ENCODE measurements at places on chromosomes 11 and 22.

- DNase-seq: no peak
Observed at GRCh38 chr11:34276352-34276864, 81.4 kb downstream of the ABTB2 start.

GRCh38 chr11:44443836-44444769 is 121.4 kb upstream of the CD82 start:
- no peak for DNase-seq

- no peak for DNase-seq
Observed at GRCh38 chr22:19420321-19420720, 11.2 kb downstream of the HIRA start.

GRCh38 chr11:63877658-63878241 is 38.8 kb downstream of the MARK2 start:
- no peak for DNase-seq

GRCh38 chr11:111331711-111332479 is 33.5 kb downstream of the POU2AF3 start:
- no peak for DNase-seq

DNA sequence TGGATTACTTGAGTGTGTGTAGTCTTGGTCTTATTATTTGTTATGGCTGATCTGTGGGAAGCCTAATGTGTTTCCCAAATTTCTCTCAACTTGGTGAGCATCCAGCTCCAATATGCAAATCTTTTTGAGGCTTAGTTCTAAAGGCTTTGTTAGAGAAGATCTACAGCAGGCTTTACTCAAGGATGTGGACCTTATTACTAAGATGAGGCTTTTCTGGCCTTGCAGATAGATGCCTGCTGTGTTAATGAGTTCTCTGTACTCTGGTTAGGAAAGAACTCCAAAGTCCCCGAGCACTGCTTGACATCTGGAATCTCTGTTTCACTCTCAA is 24.1 kb downstream of the MYEOV start:
- no peak for DNase-seq

GRCh38 chr11:60349990-60350389 is 22.9 kb downstream of the MS4A6E start:
- DNase-seq: no peak

DNA sequence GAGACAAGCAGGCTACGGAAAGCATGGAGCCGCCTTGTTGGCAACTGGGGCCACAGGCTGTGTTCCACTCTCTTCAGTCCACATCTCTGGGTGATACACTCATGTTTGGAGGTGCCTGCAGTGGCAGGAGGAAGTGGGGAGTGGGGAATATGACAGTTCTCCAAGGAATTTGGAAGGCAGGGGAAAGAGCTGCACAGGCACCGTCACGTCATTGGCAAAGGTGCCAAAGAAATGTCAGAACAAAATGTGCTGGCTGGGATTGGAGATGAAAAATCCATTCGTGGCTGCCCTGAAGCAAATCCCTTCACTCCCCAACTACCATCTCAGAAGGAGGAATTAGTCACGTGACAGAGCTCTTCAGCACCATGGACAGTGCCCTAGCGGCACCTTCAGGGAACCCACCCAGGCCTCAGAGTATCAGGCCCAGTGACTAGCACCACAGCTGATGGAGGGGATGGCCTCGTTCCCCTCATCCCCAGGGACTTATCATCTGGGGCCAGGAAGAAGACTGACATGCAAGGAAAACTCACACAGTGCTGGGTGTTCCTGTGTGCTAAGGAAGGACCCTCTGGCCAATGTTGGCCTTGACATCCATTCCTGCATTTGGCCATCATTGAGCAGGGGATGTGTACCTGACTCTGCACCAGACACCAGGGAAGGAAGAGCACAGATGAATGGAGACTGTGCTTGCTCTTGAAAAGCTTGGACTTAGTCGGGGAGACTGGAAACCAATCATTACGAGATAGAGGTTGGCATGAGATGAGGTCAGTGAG is 48.5 kb upstream of the PRDM11 start:
- DNase-seq: no peak

DNA sequence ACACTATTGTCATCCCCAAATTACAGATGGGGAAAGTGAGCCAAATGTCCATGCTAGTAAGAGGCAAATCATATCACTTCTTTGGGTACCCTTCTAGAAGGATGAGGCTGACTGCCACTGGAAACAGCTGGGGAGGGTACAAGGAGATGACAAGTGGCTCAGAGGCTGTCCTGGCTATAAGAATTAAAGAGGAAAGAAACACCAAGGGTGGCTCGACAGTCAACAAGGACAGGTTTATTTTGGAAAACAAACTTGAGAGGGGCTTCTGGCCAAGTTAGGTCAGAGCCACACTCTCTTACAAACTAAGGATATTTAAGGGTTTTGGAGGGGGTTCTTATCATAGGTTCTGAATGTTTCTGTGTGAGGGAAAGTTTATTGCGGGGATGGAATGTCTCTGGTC is 2.1 kb upstream of the MIF start:
- DNase-seq: no peak

DNA sequence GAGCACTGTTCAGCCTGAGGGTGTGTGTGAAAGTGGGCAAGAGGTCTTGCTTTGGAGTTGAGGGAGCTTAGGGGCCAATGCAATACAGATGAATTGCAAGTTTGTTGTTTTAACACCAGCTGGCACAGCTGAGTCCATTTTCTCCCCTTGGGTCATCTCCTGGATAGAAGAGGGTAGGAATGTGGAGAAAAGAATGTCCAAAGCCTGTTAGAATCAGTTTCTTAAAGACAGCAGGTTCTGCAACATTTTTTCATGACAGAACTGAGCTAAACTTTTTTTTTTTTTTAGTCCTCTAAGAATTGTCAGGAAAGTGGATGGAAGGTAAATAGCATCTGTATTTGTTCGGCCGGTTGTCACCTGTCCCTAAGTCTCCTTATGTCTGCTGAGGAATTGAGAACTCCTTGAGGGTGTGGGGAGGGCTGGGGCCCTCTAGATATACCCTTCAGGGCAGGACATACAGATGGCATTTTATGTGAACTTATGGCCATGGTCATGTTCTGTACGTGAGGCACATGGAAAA is 211.1 kb upstream of the CADM1 start:
- no peak for DNase-seq

- no peak for DNase-seq
Observed at GRCh38 chr11:125228993-125229392, 64.4 kb downstream of the PKNOX2 start.

- no peak for DNase-seq
Observed at GRCh38 chr11:1300569-1301187, 8.8 kb downstream of the TOLLIP start.

- no peak for DNase-seq
Observed at GRCh38 chr11:17721242-17721999, 2.0 kb downstream of the MYOD1 start.

- DNase-seq: no peak
Observed at GRCh38 chr11:47550288-47551047, 2.5 kb downstream of the CELF1 start.

DNA sequence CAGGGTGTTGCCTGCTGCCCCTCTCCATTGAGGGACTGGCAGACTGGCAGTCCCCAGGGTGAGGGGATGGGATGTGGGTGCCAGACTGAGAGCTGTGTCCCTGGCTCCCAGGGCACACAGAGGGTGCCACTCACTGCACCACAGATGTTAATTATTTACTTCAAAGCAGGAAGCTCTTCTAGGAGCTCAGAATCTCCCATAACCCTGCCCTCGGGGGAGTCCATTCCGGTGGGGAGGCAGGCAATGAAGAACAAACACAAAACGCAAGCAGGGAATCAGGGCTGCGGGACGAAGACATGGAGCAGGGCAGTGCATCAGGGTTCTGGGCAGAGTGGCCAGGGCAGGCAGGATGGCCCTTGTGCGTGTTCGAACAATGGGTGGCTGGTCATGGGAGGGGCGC is 24.4 kb upstream of the FLRT1 start:
- DNase-seq: no peak

GRCh38 chr22:26658671-26659478 is 1.5 kb downstream of the MIAT start:
- peak; percentile 85 for DNase-seq

- no peak for DNase-seq
Observed at GRCh38 chr11:64324692-64325469, 7.0 kb downstream of the PRDX5 start.

DNA sequence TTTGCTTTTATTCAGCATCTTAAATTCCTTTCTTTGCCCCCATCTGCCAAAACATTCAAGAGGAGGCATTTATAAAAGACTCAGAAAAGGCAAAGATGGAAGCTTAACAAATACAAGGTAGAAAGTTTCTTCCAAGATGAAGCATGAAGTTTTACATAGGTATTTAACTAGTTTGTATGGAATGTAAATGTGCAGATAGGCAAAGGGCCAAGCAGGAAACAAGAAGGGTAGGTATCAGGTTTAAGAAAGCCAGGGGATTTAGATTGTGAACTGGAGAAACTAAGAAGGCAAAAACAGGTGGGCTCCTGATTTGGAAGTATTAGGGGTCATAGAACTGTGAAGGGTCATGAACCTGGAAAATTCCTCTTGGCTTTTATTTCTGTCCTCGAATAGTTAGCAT is 62.6 kb downstream of the PPP2R1B start:
- DNase-seq: no peak

- DNase-seq: no peak
Observed at GRCh38 chr11:106391771-106392420, 314.4 kb downstream of the AASDHPPT start.

GRCh38 chr11:73866586-73866996 is 10.1 kb downstream of the COA4 start:
- DNase-seq: peak; percentile 81

GRCh38 chr11:26878959-26879581 is 114.8 kb upstream of the FIBIN start:
- no peak for DNase-seq

DNA sequence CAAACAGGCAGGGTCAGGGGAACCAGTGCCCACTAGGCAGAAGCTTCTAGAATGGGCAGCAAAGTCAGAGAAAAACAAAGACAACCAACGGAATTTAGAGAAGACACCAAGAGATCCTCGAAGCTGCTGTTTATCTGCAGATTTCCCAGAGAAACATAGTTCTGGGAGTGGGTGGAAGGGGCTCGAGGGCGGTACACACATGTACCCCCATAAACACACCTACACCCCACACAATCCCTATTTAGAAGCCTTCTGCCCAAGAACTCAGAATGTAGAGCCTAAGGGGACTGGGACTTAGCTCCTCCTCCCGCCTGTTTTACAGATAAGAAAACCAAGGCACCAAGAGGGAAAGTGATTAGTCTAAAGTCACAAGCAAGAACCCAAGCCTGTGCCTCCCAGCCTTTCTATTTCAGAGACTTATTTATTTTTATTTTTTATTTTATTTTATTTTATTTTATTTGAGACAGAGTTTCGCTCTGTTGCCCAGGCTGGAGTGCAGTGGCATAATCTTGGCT is 6.4 kb downstream of the NPTXR start:
- DNase-seq: no peak

GRCh38 chr22:39839917-39840510 is 53.5 kb downstream of the ENTHD1 start:
- DNase-seq: no peak

DNA sequence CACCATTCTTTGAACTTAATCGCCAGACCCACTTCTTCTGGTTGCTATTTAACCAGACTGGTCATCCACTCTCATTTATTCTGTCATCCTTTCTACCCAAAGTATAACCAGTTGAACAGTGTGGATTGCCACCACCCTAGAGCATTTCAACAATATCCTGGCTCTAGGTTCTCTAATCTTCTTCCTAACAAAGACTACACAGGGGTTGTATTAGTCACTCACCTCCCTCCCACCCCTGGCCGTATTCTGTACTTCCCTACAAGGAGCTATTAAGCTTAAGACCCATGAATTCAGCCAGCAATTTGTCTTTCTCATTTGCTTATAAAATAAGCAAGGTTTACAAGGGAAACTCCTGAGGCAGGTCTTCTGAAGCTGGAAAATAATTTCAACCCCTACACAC is 46.9 kb upstream of the CEP126 start:
- DNase-seq: no peak

GRCh38 chr11:76163289-76163880 is 42.9 kb downstream of the WNT11 start:
- DNase-seq: no peak

DNA sequence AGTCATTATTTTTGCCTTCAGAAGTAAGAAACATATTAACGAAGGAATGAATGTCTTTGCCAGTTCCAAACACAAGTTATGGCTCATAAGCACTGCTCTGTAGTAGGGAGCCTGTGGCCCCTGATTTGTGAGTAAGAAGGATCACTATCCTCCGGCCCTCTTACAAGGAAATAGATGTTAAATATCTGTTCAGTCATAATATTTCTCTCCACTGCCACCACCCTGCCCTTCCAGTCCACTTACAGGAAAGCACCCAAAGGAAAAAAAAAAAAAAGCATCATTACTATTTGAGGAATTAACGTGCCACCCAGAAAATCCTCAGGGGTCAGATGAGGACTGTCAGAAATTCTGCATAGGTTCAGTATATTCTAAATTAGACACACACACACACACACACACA is 123.4 kb downstream of the ETS1 start:
- DNase-seq: no peak

GRCh38 chr11:75570559-75571139 is 8.6 kb downstream of the SERPINH1 start:
- no peak for DNase-seq

- no peak for DNase-seq
Observed at GRCh38 chr22:40472051-40472450, 101.7 kb downstream of the SGSM3 start.

DNA sequence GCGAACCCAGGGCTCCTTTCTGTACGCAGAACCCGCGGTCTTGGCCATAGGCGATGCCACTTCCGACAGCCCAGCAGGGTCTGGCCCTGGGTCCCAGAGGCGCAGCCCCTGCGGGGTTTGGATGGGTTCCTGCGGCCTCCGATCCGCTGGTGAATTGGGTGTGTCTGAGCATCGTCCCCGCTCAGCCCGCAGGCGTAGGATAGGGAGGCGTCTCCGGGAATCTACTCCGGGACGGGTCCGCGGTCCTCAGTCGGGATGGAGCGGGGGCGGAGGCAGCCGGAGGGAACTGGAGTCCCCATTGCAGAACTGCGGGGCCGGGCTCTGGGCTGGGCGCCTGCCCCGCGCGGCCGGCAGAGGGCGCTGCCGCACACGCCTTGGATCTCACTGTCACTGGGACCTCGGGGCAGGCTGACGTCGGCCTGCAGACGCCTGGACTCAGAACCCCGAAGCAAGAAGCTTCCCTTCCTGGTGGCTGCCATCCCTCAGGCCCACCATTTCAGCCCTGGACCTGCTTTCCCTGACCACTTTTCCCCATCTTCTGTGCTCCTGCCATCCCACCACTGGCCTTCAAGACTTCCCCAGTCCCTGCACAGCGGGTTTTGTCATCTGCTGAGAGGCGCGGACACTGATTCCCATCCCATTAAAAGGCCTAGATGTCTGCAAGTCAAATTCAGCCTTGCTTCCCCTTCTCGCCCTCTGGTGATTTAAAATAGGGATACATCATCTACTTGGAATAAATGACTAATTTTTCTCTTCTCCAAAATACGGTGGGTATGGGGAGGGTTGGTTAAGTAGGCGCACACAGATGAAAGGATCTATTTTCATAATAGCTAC is 38.3 kb upstream of the CREB3L1 start:
- no peak for DNase-seq

- DNase-seq: no peak
Observed at GRCh38 chr11:89458716-89459115, 32.5 kb downstream of the NOX4 start.
